ENCODE measurements at places on chromosomes 6 and 20.

DNA sequence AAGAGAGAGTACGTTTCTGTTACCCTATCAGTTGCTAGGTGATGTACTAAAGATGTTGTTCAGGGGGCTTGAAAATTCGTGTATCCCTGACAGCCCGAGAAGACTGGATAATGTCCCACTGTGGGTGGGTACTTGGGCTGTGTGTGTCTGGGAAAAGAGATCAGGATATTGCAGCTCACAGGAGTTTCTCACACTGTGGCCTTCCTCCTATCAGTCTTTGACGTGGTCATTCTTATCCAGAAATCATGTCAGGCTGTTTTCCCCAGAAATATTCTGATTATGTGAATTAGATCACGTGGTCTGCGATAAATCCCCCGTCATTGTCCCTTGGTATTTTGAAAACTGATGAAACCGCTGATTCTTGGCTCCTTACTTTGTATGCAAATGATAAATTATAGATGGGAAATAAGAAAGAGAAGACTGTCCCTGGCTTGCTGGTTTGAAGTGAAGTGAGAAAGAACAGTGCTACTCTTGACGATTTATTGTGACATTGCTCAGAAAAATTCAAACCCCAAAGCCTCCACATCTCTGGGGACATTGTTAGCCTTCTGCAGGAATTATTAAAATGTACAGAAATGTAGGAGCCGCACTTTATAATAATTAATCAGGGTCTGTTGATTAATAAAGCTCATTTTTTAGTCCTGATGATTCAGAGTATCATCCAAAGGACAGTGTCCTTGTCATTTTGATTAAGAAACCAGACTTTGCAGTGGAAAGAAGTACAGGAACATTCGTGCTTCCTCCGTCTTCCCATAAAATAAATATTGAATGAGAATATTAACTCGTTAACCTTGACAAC is 167.5 kb upstream of the TSHZ2 start:
- DNase-seq, result no peak

- DNase-seq, result peak; percentile 75
Observed at GRCh38 chr20:57654363-57654997, 34.3 kb upstream of the ZBP1 start.

- DNase-seq, result no peak
Observed at GRCh38 chr20:21183722-21184121, 57.8 kb downstream of the KIZ start.

GRCh38 chr6:151441390-151442166 is 10.3 kb downstream of the RMND1 start:
- DNase-seq, result no peak

GRCh38 chr20:3652676-3653596 is 10.3 kb downstream of the GFRA4 start:
- no peak for DNase-seq

Data from activated CD8-positive, alpha-beta T cell treated with anti-CD3 and anti-CD28 coated beads, Interleukin-2, amount 10 ng/mL, durations not matched to agents 7 days and 5 days (primary cell).